ENCODE measurements at places on chromosomes 12 and 14.

DNA sequence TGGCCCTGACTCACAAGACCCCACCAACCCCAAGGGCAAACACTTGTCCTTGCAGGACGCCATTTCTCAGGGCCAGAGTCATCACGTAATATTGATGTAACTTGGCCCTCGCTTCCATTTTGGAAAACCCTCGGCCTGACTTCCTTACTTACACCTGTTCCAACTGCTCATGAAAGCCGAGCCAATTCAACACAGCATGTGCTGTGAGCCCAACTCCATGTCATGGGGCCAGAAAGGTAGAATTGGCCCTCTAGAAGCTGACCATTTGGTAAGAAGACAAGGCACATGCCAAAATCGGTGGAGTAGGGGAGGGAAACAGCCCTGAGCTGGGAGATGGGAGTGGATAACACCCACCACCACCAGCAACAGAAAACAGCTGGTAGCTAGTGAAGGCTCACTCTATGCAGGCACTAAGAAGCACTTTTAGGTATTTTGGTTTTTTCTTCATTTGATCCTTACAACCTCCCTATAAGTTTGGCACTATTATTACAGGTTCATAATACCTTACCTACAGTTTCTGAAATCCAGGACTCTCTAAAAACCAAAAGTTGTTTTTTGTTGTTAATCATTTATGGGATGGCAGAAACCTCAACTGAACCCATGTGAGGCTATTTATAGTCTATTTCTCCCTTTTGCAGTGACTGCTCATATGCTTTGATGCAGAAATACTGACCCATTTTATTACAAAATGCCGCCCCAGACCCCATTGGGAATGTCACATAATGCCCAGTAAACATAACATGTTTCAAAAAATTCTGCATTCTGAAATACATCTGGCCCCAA, 6.5 kb downstream of the TTC7B start:
- no peak for DNase-seq

- DNase-seq, result no peak
Observed at GRCh38 chr12:88431246-88431645, 149.0 kb downstream of the KITLG start.

GRCh38 chr14:39673270-39673711, 241.1 kb upstream of the FBXO33 start:
- no peak for DNase-seq

DNA sequence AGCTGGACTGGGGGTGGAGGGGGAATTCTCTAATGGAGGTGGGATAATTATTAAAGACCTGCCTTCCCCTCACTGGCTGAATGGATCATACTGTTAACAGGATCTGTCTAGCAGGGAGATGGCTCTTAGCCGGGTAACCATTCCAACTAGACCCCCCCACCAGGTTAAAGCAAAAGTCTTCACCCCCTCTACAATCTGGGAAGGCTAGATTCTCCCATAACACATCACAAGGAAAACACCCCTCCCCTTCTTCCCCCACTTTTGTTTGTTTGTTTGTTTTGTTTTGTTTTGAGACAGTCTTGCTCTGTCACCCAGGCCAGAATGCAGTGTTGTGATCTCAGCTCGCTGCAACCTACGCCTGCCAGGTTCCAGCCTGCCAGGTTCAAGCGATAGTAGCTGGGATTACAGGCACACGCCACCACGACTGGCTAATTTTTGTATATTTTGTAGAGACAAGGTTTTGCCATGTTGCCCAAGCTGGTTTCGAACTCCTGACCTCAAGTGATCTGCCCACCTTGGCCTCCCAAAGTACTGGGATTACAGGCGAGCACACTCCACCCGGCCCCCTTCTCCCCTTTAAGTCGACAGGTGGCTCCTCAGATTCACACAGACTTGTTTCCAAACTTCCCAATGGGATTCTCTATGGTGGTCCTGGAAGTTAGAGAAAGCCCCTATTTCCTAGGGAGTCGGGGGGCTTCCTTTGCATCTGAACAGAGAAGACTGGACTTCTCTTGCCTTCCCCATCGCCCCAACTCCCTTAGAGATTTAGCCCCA, 3.5 kb upstream of the BAZ2A start:
- no peak for DNase-seq

- no peak for DNase-seq
Observed at GRCh38 chr14:32947792-32948191, 9.1 kb downstream of the NPAS3 start.

GRCh38 chr12:25152055-25152454, 42.9 kb downstream of the DNAI7 start:
- no peak for DNase-seq

- DNase-seq, result no peak
Observed at GRCh38 chr14:89952576-89952975, 2.0 kb downstream of the EFCAB11 start.

- DNase-seq, result peak; percentile 6
Observed at GRCh38 chr14:30214461-30215090, 286.9 kb upstream of the PRKD1 start.

DNA sequence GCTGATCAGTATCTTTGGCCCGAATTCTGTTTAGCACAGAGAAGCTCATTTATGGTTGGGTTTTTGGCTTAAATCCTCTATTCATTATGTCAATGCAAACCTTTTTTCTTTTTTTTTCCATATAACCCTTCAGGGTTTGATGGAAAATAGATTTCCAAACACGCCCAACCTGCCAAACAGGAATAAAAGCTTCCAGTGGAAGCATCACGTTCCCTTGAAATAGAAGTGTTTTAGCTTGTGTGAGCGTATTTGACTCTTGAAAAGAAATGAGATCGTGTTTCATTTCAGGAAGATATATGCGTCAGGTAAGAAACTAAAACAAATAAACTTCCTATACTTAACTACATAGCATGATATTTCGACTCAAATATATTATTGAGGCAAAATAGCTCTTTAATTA, at the start of gene PIK3C2G:
PIK3C2G (plus strand) TSS at position 246 of the 400 bp plus-strand sequence. CDS start 20,564 bp downstream, outside the sequence.
- DNase-seq, result no peak

- DNase-seq, result no peak
Observed at GRCh38 chr12:123054371-123054770, 73.9 kb downstream of the ARL6IP4 start.

GRCh38 chr12:48934312-48934706, 9.0 kb upstream of the FKBP11 start:
- DNase-seq, result no peak

GRCh38 chr12:14417715-14418114, 52.2 kb downstream of the ATF7IP start:
- no peak for DNase-seq
